ENCODE measurements at places on chromosomes 6 and 20.

- DNase-seq: no peak
Measured at GRCh38 chr20:23100720-23101107, 14.6 kb upstream of the CD93 start.

DNA sequence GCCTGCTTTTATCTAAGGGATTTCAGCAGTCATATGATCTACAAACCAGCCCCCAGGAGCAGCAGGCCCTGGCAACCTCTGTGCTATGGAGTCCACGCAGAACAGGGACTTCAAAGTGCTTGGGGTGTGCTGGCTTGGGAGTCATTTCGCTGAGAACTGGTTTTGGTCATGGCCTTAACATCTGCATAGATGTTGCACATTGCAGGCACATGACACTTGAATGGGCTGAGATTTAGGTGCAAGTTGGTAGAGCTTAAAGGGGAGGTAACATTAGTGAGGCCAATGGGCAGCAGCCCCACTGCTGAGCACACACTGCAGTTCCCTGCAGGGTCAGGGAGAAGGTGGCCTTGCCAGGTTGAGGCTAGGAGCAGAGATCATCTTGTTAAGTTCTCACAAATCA, 43.6 kb downstream of the RREB1 start:
- DNase-seq: no peak

- no peak for DNase-seq
Measured at GRCh38 chr6:33631971-33632557, 10.9 kb downstream of the ITPR3 start.

DNA sequence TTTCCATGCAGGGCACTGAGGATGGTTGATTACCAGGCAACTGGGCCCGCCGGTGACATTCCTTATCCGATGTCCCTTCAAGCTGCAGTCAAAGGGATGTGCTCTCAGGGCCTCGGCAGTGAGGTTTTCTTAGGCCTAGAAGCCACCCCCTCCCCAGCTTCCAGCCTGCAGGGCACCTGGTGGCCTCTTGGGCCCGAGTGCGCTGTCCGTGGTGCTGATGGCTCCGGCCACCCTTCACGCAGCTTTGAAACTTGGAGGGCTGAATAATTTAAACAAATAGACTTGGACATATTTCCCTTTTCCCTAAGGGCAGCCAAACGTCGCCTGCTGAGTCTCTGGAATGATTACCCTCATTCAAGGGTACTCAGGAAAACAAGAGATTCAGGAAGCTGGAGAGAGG, 8.9 kb upstream of the MLN start:
- DNase-seq: peak; percentile 72

- DNase-seq: no peak
Measured at GRCh38 chr6:1757131-1757530, 147.4 kb downstream of the FOXC1 start.

- no peak for DNase-seq
Measured at GRCh38 chr20:62501801-62502495, 26.2 kb upstream of the GATA5 start.

DNA sequence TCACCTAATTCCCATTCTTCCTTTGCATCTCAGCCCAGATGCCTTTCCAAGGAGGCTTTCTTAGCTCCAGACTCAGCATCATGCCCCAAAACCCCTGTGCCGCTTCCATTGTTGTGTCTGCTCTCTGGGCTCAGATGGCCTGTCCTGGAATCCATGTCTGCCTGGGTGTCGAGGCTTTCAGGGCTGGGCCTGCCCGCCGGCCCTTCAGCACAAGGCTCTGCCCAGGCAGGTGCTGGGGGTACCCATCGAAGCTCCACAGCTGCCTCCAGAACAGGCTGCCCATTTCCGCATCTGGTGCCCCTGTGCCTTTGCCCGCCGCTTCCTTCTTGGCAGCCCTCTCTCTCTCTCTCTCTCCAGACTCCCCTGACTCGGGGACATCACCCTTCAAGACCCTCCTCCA, 1.2 kb downstream of the CPXM1 start:
- DNase-seq: no peak

DNA sequence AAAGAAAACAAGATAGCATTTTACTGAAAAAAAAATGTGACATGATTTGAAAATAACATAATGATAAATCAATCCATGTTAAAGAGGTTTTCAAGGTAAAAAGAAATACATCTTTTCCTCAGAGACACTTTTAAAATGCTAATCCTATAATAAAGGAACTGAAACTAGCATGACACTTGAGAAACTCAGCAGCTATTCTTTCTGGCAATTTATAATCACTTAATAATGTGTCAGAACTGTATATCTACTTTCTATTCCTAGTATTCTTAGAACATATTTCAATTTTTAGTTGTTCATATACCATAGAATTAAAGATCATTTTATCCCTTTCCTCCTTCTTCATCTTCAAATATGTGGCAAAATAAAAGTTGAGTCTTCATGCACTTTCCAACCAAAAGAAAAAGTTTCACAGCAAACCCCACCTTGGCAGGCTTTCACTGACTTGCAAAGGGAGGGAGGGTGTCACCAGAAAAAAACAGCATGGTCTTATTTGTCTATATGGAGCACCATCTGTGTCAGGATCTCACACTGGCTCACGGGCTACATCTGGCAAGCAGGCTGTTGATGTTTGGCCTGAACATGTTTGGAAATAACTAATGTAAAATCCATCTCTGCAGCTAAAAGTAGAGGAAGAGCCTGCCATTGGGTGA, 48.5 kb downstream of the FHL5 start:
- no peak for DNase-seq

GRCh38 chr6:5746759-5747130, 260.0 kb downstream of the NRN1 start:
- no peak for DNase-seq

DNA sequence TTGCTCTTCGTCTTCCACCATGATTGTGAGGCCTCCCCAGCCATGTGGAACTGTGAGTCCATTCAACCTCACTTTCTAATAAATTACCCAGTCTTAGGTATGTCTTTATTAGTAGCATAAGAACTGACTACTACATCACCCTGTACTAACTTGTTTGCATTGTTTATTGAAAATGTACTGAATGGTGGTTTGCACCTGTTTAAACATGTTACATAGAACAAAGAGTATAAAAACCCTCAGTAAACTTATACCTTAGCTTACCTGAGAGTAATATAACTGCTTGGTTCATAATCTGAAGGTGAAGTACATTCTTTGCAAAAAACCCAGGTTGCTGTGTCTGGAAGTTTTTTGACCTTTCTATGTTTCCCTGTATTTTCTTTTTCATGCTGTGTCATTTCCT, 777.8 kb downstream of the TBC1D32 start:
- DNase-seq: no peak

DNA sequence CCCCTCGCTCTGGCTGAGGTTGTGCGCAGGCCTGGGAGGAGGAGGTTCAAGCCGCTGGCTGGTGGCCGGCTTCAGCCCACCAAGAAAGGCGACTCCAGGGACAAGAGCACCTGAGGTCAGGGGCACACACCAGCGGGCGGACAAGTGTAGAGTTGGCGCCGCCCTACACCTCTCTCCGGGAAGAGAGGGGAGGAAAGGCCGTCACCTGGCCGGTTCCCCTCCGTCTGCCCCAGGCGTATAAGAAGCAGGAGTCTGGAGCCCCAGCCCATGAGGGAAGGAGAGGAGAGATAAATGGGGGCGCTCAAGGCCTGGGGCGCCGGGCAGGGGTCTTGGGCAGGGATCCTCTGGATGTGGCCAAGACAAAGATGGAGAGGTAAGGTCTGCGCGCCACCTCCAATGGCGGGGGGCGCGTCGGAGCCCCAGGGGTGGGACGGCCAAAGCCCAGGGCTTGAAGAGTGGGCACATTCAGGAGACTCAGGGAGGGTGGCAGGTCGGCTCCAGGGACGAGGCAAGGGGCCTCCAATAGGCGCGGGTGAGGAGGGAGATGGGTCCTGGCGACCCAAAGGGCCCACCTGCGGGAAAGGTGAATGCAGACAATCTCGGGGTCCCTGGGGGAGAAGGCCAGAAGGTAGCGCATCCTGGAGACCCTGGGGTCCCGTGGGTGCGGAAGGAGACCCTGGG, 826 bp downstream of the RIMS4 start:
- DNase-seq: no peak

DNA sequence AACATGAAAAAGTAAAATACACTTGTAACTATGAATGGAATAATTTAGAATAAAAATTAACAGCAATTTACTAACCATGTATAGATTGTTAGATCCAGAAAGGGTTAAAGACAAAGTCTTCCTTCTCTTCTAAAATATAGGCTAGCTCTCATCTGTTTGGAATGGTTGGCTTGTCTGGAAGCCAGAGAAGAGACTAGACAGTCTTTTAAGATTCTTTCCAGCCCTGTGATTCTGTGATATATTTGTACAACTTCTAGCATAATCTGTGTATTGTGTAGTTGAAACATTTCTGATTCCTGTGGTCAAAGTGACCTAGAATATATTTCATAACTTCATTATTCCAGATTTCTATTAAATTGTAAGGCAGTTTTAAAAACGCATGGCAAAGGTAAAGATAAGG, 196.6 kb downstream of the UST start:
- peak; percentile 31 for DNase-seq

DNA sequence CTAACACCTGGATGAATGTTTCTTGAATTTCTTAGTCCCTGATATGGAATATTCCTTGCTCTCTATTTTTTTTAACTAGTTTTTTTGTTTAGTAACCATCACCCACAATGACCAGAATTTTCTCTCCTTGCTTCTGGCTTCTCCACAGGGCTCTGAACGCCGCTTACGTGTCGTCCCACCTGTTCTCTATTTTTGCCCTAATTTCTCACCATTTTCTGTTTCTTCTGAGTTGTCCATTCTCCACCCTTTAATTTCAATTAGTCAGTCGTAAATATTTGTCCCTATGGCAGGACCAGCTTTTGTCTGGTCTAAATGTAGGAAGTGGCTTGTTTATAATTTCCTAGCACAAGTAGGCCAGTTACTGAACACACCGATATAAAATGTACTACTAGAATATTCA, 52.3 kb downstream of the PLCB4 start:
- DNase-seq: no peak

DNA sequence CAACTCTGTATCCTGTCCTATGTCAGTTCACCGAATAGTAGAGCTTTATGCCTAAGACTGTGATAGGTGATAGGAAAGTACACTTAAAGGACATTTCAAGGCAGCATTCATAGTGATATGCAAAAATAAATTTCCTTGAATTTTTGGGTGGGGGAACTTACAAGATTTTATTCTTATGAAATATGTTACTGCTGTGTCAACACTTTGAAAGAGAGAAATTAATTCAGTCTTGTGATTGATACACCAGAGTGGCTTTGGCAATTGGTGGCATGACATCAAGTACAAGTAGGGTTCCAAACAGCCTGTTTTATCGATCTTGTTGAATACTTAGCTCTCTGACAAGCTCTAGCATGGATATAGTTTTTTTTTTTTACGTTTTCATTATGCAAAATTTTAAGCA, 72.3 kb downstream of the QKI start:
- DNase-seq: no peak
